ENCODE measurements at places on chromosomes 5 and 9.

- DNase-seq: no peak
These were observed 6.8 kb upstream of the TOR2A start for GRCh38 chr9:127741831-127742434.

DNA sequence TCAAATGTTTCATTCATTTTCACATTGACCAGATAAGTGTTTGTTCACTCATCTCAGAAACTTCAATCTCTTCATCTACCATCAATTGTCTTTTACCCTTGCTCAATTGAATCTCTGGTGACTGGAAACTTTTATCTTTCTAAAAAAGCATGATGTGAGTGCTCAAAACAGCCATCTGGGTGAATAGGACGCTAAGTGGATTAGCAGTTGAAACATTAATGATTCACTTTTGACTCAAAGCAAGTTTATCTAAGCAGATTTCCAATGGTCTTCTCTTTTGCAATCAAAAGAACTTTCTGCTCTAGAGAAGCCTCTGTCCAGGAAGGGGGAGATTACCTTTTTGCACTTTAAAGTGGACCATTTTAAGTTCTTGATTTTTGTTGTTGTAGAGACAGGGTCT is 22.2 kb downstream of the KLF4 start:
- DNase-seq: no peak

DNA sequence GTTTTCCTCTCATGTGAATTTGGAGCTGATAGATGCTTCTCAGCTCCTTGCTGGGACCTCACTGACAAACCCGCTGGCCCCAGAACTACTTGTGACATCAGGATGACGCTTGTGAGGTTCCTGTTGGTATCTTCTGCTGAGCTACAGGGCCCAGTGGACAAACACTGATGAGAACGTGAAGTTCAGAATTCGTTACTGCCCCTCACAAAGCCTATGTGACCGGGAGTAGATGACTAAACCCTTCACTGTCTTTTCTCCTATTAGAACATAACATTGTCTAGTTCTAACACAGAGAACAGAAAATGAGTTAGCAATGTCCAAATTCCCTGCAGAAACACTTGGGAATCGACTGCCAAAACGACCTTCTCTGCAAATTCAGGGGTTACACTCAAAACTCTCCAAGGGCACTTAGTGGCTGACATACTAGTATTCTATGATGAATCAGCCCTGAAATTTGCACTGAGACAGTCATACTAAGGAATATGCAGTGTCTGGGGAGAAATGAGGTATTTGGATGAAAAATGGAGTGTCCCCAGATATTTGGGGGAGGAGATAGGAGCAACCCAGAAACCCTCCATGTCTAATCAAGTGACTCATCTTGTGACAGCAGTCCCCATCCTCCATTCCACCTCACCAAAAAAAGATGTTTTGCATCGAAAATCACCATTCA is 143.2 kb upstream of the TRIM32 start:
- no peak for DNase-seq

- DNase-seq: no peak
These were observed 76.1 kb upstream of the SH3PXD2B start for GRCh38 chr5:172530406-172530805.

DNA sequence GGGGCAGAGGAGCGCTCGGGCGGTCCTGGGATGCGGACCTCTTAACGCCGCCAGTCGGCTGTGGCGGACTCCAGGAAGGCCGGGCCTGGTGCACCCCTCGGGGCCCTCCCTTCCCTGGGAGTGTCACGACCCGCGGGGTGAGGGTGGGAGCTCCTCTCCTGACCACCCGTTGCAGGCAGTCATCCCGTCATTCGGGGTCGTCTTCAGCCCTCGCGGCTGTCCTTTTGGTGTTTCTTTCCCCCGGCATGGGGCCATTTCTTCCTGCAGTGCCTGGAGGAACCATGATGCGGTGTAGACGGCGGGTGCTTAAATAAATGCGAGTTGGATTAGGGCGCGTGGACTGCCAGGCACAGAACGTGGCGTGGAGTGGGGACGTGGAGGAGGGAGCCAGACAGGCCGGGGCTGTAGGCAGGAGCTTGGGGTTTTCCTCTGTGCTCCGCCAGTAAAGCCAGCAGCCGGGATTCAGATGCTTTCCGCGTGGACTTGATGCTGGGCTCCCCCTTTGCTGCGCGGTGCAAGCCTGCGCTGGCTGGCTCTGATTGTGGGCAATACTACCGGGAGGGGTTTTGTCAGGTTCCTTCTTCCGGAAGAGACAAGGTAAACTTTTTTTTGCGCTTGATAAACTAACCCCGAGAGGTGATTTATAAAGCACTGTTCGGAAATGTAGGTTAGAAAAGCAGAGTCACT is 868 bp downstream of the KDM4C start:
- DNase-seq: peak; percentile 86

DNA sequence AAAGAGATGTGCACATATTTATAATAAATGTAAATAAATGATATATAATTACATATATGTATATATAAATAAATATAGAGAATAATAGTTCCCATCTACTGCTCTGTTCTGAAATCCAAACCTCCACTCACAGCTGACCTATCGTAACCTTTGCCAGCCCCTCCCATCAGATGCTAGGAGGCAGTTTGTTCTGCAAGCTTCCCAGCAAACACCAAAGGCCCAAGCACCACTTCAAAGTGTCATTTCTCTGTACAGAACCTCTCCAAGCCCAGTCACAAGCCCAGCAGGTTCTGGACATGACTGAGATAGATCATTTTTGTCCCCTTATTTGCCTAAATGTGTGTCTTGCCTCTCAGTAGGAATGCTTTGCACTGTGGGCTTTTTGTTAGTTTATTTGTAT is 62.4 kb downstream of the MFAP3 start:
- no peak for DNase-seq

DNA sequence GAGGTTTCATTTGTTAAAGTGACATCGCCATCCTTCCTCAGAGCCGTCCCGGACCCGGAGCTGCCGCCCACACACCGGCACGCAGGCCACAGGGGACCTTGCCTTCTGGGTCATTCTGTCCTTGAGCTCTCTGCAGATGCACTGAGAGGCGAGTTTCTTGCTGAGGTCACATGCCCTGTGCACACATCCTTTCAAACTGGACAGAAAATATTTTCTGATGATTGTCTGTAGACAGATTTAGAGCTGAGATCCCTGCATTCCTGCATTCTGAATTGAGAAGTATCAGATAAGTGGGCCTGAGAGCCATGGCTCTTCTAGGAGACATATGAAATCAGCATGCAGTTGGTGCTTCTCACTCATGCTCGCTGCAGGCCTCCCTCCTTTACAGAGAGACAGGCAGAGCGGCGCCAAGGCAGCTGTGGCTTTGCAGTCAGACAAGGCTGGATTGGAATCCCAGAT is 25.4 kb downstream of the BOD1 start:
- DNase-seq: no peak

DNA sequence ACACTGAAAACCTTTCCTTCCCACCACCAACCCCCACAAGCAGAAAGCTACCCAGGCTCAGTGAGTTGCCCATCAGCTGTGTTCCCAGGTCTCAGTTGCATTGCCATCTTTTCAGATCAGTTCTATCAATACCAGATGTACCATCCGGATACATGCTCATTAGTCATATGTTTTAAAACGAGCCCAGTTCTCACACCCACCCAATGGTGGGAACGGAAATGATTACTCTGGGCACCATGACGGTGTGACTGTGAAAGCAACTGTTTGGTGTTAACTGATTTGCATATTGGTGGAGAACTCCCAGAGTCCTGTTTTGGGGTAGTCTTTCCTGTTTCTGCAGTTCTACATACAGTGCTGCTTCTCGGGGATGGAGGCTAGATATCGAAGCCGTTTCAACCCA is 212.3 kb downstream of the TRIM36 start:
- DNase-seq: no peak

- DNase-seq: no peak
These were observed 5.2 kb upstream of the ZDHHC11 start for GRCh38 chr5:855771-856530.

DNA sequence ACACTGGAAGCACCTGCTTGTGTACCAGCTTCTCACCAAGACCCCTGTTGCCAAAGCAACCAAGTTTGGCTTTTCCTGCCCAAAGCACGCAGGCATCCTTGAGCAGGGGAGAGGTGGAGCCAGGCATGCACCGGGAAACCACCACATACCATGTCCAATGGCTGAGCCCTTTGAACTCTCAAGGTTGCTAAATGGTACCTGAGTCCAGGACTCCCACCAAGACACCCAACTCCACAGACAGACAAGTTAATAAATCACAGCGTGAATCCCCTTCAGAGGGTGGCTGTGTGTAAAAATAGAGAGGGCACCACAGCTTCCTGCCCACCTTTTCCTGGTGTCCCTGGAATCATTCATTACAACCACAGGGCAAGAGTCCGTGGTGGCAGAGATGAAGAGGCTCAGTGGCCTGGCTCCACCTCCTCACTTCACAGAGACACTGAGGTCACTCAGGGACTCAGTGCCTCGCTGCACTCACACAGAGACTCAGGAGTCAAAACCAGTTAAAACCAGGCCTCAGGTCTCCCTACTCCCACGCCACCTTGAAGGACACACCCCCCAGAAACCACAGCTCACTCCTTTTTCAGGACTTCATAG is 143.7 kb downstream of the C5orf15 start:
- DNase-seq: no peak

DNA sequence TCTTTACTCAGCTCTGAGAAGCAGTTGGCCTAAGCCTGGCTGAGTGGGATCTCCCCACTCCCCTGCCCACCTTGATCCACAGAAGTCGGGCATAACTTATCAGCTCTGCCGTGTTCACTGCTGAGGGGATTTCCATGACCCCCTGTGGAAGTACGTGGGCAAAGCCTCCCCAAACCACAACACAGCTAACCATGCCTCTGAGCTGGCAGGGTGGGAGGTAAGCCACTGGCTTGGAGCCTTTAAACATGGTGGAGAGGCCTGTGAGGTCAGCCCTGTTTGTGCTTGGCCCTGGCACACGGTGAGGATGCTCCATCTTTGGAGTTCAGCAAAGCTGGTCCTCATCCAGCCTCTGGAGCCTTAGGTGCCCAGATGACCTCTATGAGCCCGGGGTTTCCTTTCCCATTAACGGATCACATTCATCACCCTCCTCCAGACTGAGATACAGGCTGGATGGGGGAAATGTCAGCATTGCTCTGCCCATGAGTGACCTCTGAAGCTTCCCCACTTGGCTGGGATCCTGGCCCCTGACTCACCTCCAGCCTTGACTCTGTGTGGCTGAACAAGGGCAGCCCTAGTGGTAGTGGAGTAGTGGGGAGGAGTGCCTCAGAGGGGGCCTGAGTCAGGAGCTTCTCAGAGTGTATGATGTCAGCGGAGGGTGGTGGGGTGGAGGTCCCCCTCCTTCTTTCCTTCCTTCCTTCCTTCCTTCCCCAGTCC is 6.2 kb downstream of the PDLIM4 start:
- DNase-seq: no peak

Data from Karpas-422 (cell line).